Forelimb muscle (tissue), 1 donor: ENCODE measurements at places on chromosomes 4 and X.

DNA sequence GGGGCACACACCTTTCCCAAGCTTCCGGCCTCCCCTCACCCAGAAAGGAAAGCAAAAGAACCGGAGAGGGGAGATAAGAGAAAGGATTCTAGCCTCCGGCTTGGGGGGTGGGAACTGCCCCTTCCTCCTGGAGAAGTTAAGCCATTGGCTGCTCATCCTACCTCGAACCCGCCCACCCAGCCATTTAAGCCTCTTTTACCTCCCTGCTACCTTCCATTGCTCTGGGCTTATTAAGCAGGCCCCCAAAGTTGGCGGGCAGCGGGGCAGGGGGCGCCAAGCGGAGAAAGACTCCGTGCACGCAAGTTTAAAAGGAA is 2.3 kb downstream of the MAML3 start:
- no peak for DNase-seq

DNA sequence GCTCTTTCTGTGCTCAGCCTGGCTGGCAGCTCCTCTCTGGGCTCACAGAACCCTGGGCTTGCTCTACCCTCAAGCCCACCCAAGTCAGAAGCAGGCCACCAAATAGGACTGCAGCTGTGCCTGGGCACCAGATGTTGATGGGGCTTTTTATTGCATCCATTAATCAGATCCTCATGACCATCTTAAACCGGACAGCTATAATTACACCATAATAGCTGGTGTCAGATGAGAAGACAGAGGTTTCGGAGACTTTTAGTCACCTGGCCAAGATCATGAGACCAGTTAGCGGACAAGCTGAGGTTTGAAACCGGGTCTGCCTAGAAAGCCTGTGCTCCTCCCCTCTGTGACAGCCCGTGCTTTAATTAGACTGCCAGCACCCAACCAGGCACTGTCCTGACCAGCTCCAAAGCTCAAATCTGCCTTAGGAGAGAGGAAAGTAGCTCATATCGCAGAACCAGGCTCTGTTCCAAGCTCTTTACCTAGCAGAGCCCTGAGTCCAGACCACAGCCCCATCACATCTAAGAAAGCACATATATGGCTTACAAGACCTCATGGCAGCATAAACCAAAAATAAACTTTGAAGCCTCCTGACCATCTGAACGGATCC is 88.9 kb downstream of the JAKMIP1 start:
- no peak for DNase-seq

DNA sequence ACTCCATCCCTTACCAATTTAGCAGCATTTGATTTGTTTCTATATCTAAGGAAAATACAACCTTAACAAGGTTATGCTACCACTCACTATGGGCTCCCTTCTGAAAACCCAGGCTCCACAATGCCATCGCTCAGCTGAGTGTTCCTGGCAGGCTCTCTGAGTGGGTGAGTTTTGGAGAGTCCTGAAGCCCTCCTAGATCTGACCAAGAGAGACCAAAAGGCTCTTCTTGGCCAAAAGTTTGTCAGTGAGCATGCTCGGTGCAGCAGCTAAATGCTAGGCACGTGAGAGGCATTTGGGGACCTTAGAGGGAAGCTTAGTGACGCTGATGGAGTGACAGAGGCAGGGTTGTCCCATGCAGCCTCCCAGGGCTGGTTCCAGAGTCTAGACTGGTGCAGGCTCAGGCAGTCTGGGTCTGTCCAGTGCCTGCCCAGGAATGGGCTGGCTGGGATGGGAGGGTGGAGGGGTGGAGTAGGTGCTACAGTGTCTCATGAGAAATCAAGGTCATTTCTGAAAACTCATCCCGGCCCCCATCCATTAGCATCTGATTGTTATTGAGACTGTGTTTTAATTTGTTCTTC is 346.8 kb downstream of the NR3C2 start:
- DNase-seq, result no peak

- DNase-seq, result no peak
Measured at GRCh38 chrX:5402461-5402860, 826.2 kb downstream of the NLGN4X start.

GRCh38 chr4:40307627-40308497 is 27.3 kb upstream of the CHRNA9 start:
- no peak for DNase-seq

DNA sequence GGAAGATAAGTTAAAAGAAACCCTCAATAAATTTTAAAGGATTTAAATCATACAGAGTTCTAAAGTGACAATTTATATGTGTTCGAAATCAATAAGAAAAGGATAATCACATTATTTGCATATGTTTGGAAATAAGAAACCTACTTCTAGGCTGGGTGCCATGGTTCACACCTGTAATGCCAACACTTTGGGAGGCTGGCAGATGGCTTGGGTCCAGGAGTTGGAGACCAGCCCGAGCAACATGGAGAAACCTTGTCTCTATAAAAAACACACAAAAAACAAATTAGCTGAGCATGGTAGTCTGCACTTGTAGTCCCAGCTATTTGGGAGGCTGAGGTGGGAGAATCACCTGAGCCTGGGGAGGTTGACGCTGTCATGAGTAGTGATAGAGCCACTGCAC is 8.1 kb upstream of the SAP30 start:
- DNase-seq, result no peak

GRCh38 chrX:6983207-6983955 is 164.1 kb upstream of the STS start:
- no peak for DNase-seq

GRCh38 chr4:135124196-135124595 is 922.6 kb upstream of the PABPC4L start:
- DNase-seq, result no peak

- DNase-seq, result peak; percentile 39
Measured at GRCh38 chr4:78951862-78952472, 12.7 kb upstream of the PAQR3 start.

DNA sequence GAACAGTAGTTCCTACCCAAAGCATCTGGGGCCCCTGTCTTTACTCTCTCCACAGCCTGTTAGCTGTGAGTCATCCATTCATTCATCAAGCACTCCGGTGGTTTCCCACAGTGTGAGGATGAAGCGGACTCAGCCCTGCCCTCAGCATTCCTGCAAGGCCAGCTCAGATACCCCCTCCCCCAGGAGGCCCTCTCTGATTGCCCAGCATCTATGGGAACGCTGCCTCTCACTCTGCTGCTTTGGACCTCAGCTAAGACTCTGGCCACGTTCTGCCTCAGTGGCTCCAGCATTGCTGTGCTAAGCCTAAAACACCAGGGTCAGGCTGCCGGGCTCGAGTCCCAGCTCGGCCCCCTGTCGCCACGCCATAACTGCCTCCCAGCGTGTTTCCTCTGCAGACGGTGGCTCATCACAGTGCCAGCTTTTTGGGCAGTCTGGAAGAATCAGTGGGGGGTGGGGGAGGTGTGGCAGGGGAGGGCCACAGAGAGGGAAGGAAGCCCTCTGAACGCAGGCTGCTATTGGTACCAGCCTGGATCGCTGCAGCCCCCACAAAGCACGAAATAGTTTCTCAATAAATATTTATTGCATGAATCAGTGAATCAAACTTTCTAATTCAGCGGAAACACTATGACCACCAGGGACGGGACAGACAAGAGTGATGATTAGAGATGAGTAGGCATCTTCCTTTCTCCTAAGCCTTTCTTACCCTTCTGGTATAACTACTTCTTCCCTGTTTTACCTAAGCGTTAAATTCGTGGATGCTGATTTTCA is 74.4 kb downstream of the SORCS2 start:
- no peak for DNase-seq

DNA sequence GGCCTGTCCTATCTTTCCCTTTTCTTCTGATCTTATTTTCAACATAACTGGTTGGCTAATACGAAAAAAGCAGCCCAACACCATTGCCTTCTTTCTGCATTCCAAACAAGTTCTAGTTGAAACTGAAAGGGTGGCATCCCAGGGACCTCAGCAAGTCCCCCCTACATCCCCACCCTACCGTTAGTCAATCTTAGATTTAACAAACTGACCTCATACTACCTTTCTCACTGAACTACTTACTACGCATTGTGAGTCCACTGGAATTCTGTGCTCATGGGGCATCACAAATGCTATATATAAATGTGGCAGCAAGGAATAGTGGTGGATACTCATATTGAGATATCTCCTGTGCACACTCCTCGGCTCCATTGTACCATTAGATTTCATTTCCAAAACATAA is 33.1 kb upstream of the FGF5 start:
- no peak for DNase-seq

GRCh38 chr4:60129740-60130139 is 1070.4 kb upstream of the ADGRL3 start:
- DNase-seq, result no peak

DNA sequence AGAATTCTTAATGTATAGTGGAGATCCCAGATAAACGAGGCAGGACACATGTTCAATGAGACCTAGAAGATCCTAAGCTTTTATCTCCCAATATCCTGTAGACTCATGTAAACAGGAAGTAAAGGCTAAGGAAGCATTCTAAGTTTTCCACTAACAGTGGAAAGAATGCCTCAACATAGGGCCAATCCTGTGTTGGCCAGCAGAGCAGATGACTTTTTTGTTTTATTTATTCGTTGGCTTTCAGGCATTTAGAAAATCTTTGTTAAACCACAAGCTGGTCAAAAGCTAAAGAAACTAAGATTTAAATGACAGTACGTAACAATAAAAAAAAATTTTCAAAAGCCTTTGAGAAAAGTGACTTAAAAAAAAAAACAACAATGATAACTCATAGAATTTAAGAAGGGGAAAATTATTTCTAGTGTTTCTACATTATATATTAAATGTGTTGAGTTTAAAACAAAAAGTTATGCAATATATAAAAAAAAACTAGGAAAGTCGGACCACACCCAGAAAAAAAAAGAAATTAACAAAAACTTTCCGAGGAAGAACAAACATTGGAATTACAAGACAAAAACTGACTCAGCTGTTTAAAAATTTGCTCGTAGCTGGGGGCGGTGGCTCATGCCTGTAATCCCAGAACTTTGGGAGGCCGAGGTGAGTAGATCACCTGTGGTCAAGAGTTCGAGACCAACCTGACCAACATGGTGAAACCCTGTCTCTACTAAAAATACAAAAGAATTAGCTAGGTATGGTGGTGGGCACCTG is 759.3 kb downstream of the FSTL5 start:
- no peak for DNase-seq

DNA sequence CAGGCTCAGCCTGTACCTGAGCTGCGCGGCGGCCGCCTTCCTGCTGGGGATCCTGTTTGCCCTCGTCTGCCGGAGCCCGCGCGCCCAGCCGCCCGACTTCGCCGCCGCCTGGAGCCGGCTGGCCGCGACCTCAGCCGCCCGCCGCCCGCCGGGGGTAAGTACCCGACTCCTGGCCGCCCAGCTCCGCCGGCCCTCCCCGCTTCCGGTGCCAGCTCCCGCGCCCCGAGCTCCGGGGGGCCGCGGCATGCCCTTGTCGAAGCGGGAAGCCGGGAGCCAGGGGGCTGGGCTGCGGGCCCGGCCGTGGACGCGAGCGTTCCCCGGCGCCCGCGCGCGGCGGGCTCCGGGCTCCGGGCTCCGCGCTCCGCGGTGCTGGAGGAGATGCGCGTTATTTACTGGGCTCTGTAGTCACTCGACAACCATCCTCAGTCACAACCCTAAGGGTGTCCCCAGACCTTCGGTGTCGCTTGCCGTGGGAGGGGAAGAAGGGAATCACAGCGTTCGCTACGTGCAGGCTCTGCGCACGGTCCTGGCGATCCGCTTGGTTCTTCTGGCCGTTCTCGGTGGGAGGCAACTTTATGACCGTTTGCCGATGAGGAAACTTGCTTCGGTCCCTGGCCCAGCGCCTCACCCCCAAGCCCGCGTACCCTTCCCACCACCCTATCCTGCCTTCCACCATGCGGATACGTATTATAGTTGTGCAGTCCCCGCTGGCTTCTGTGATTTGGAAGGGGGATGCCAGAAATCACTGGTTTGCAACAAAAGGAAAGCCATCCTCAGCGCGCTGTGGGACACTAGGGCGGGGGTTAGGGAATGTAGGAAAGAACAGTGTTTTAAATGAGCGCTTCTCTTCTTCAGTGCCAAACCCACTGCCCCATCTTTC is 944 bp downstream of the SNX25 start:
- DNase-seq, result no peak

DNA sequence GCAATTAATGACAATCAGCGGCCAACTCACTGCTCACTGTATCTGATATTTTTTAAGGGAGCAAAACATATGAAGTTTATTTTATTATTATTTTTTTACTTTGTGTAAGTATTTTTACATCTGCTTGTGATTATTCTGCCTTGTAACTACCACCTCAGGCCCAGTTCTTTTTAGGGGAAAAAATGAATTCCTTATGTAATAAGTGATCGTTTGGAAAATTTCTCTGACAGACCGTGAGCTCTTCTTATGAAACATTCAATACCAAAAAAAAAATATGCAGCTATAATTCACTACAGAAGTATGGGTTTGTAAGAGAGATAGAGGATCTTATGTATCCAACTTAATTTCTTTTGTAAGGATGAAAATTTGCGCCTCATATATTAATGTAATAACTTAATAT is 33.5 kb upstream of the STOX2 start:
- no peak for DNase-seq

DNA sequence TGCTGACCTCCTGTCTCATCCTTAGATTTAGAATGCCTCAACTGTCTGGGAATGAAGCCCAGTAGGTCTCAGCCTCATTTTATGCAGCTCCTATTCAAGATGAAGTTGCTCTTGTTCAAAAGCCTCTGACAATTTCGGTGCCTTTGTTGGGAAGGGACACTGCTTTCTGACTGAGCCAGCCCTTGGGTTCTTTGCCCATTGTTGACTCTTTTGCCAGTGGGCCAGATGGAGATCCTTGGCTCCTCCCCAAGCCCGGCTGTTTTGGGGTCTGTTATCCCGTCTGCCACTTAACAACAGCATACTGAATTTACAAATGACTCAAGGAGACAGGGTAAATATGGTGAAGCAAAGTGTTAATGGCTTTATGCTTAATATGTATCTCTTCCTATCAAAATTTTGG is 58.3 kb upstream of the PRKX start:
- no peak for DNase-seq

DNA sequence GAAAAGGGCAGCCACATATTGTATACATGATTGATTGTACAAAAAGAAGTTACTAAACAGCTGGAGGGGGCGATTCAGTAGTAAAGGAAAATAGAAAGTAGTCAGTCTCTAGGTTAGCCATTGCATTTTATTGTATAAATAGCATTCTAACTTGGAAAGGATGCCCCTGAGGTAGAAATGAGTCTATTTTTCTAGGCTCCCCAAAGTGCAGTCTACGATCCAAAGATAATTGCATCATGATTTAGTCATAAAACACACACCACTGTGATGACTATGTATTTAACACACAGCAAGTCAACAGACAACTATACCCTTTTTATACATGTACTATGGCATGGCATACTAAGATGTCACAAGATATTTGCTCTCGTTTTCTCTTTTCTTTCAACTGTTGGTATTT is 204.9 kb downstream of the APBB2 start:
- no peak for DNase-seq

GRCh38 chr4:76690906-76691275 is 207.1 kb downstream of the SOWAHB start:
- DNase-seq, result no peak

GRCh38 chrX:16511796-16512776 is 137.9 kb upstream of the S100G start:
- DNase-seq, result no peak

GRCh38 chr4:158496030-158496741 is 25.5 kb upstream of the RXFP1 start:
- no peak for DNase-seq
